Natural killer cell treated with Interleukin-12 subunit alpha and Interleukin-12 subunit beta and Interleukin-15 and Interleukin-18, amount 100 ng/mL, for 72 hours (primary cell): ENCODE measurements at places on chromosomes 6 and 20.

- DNase-seq, result no peak
These were observed 83.8 kb upstream of the FOXQ1 start for GRCh38 chr6:1227935-1228753.

- DNase-seq, result no peak
These were observed 97.2 kb downstream of the KIF16B start for GRCh38 chr20:16476032-16476431.

- no peak for DNase-seq
These were observed 45.3 kb upstream of the SIRPG start for GRCh38 chr20:1702855-1703254.

GRCh38 chr6:119333707-119334295 lies 15.8 kb downstream of the MAN1A1 start:
- no peak for DNase-seq

DNA sequence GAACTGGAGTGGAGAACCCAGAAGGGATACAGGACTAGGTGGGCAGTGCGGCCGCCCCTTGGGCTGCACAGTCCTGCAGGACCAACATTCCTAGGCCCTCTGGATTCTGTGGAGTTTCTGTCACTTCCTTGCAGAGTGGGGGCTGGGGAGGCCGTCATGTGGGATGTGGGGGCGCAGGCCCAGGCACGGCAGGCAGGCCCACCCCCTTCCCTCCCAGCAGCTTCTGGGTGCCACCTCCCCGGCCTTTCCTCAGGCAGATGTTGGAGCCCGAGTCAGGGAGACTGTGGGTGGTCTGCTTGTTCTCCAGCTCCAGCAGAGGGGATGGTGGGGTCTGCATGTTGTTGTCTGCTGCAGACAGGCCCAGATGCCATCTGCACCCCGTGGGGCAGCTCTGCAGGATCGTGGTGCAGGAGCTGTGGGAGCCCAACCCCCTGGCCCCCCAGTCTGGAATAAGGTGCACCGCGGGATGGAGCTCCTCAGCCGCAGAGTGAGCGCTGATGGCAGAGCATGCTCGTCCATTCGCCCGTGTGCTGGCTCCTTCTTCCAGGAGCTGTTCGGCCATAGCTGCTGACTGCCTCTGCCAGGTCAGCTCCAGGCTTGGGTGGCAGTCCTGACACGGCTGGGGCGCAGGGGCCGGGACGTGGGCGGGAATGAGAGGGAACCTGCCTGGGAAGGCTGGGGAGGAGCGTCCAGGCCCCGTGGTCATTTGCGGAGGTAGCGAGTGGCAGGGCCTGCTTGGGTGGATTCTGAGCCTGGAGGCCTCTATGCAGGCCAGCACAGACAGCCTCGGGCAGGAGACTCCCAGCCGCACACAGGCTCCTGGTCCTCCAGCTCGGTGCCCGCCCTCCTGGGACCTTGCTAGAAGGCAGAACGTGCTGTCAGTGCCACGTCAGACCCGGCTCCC lies 18.1 kb downstream of the SLC17A9 start:
- DNase-seq, result no peak

- DNase-seq, result no peak
These were observed 76.9 kb downstream of the ANKRD6 start for GRCh38 chr6:89509777-89510281.

- no peak for DNase-seq
These were observed 58.1 kb upstream of the PLN start for GRCh38 chr6:118489990-118490389.

- no peak for DNase-seq
These were observed 34.2 kb downstream of the STX7 start for GRCh38 chr6:132478674-132479073.

DNA sequence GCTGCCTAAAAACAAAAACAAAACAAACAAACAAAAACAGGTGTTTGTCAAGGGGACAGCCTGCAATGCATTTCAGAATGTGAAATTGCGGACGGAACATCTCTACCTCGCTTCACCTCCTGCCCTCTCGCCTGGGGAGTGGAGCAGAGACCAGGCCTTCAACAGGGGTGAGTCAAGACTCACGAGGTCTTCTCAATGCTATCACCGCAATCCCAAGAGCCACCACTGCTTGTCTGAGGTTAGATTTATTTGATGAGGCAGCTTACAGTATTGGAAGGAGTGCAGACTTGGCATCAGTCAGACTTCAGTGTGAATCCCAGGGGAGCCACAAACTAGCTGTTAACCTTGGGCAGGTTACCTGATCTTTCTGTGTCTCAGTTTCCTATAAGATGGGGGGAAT lies 7.7 kb downstream of the GABRR1 start:
- no peak for DNase-seq

DNA sequence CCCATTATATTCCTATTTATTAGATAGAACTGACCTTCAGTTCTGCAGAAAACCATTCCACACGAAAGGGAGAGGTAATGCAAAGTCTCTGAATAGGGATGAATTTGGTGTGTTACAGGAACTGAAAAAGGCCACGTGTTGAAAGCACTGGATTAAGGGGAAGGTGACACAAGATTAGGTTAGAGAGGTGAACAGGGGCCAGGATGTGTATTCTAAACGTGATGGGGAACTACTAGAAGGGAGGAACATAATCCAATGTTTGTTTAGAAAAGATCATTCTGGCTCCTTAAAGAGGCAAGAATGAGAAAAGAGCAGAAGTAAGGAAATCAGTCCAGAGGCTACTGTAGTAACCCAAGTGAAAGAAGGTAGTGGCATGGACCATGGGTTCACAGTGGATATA lies 6.3 kb upstream of the ZKSCAN8 start:
- DNase-seq, result no peak

DNA sequence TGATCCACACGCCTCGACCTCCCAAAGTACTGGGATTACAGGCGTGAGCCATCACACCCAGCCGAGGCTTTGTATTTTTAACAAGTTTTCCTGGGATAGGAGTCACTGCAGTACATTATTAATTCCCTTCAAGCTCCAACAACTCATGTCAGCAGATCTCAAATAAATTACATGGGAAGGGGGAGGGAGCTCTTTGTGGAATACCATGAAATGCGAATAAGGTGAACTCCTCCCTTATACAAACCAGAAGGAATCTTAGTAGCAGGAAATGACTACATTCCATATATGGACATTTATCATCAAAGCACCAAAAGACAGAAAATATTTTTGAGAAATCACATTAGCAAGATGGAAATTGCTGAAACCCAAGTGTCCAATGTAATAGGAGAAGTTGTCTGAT lies 2.9 kb downstream of the GSS start:
- no peak for DNase-seq

DNA sequence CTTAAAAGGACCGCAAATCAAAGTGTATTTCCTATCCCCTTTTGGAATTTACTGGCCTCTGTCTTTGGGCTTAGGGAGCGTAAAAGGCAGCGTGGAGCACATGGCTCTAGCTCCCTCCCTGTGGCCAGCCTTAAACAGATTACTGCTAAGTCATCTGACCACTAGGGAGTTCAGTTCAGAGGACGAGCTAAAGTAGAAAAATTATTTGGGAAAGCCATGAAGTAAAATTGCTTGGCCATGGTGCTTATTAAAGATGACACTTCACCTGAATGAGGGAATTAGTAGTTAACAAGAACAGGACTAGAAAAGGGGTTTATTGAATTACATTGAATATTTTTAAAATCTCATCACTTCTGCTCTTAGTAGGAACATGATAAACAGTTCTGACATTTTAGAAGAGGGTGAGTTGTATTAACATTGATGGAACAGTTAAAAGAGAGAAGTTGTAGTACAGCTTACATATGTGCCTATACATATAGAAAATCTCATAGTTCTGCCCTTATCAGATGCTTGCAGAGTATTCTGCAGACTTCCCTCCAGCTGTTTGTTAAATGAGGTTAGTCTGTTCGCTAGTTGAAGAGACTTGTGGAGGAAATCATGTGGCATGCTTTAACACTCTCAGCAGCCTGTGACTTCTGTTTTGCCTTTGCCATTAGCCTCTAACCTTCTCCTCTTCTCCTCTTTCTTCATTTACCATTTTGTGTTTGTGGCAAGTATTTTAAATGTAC lies 31.2 kb upstream of the MAPK13 start:
- no peak for DNase-seq

DNA sequence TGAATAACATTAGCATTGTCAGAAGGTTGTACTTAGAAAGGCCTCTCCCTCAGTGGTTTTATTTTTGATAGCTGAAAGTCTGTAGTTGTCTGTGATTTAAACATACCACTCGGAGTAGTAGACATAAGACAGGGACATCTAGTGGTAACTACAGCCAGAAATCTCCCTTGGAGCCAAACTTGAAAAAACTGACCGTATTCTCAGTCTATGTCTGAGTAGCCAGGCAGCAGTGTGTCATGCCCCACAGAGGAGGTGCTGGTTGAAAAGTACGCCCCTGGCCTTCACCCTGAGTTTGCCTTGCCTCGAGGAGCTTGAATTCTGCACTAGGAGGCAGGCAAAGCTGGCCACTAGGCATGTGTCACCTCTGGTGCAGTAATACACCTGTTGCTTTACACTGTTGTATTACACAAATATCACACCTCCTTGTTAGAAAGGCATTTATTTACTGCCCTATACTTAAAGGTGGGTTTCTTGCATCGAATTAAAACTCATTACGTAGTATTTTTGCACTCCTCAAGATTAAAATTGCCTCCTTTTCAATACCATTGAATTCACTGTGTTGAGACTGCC lies 20.8 kb downstream of the ZBTB2 start:
- no peak for DNase-seq

- DNase-seq, result no peak
These were observed 26.7 kb downstream of the DIDO1 start for GRCh38 chr20:62899633-62900051.
